Endothelial cell of umbilical vein (primary cell): ENCODE measurements at places on chromosomes 5 and 9. TPM values are rescaled to one million over a fixed set of nuclear protein-coding genes. Genes with fewer than 3 reads are reported as not detected.

The NKD2 gene
- not detected in 2 replicates for total RNA-seq

The PARP8 gene
- 0.18 and 0.60 TPM in 2 replicates for total RNA-seq

The PCDHGA12 gene
- total RNA-seq: 7.6 and 9.9 TPM in 2 replicates

The MYMK gene
- not detected in 2 replicates for total RNA-seq

The SLC27A6 gene
- total RNA-seq: 0.18 TPM in 1 of 2 replicates, not detected in the other

The MTX3 gene
- total RNA-seq: 8.3 and 9.4 TPM in 2 replicates

The SLC6A19 gene
- not detected in 2 replicates for total RNA-seq
